Fibroblast of skin of right quadriceps (primary cell): ENCODE measurements at places on chromosomes 3 and 15.

DNA sequence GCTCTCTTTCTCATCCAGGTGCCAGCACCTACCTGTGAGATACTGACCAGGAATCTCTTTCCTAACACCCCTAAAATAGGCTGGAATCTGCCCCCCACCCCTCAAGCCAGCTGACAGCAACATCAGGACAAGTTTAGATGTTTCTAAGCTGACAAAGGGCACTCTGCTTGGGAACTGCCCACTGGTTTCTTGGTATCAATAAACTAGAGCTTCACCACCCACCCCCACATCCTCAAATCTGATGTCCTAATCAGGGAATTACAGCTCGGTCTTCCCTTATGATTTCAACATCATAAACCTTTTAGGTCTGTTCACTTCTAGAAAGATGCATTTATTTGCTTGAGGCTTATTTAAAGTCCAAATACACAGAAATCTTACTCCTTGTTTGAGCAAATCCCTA is 34.7 kb downstream of the CEP19 start:
- DNase-seq = no peak

GRCh38 chr3:35946854-35947515 is 307.7 kb downstream of the ARPP21 start:
- no peak for DNase-seq

- DNase-seq = no peak
Measured at GRCh38 chr15:60989696-60990095, 239.4 kb downstream of the RORA start.

DNA sequence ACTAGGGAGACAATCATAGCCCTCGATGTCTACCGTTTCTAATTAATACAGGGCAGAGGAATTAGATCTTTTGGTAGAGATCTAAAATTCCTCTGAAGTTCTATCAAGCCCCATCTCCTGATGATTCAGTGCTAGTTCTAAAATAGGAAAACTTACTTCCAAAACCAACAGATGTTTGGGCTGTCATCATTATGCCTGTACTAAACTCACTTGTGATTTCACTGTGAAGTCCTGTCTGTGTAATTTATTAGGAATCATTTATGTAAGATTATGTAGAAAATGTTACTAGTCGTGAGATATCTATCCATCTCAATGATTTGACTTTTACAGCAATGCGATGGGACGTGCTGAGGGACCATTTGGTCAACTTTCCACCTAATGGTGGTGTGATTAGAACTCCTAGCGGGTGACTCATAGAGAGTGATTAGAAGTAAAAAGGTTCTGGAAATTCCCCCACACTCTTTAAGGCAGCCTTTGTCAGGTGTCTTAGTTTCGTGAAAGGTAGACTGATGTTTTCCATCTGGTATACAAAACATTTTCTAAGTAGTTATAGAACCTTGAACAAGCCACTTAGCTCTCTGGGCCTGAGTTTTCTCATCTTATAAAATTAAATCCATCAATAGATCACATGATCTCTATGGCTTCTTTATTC is 34.2 kb downstream of the LIPC start:
- DNase-seq = no peak

DNA sequence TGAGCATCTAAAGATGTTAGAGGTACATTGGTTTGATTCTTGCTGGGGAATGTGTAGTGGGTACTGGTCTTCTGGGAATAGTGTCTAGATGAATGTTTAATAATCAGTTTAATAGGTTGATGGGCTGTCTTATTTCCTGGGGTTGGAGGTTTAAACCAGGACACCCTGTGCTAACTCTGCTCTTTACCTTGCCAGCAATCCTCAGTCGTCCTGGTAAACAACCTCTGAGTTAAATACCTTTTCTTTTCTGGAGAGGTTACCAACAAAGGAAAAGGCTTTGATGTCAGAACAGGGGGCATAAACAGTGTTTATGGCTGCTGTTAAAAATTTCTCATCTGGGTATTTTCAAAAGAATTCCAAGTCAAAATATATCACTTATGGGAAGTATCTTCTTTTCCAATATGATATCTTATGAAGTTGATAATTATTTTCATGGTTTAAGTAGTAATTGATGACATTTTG is 23.5 kb downstream of the MITF start:
- DNase-seq = no peak

GRCh38 chr3:37474901-37475331 is 300.5 kb upstream of the LRRFIP2 start:
- peak; percentile 7 for DNase-seq

DNA sequence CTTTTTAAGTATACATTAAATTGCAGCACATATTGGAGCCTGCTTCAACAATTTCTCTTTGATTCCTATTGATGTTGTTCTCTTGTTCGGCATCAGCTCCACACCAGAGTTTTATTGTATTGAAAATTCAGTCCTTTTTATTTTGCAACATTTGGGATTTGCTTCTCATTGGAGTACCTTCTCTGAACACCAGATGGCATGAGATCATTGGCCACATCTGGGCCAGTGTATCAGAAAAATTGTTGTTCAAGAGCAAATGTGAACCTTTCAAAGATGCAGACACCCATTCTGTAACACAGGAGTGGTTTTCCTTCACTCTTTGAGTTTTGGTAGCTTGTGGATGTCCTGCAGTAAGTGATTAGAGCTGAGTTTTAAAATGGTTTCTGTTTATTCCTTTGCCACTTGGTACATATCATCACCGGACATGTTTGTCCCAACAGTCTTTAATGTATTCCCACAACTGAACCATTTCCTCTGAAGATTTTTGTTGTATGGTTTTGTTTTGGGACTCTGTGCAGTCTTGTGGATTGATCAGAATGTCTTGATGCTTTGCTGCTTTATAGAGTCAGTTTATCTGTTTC is 96.1 kb downstream of the MCTP2 start:
- DNase-seq = peak; percentile 35

- DNase-seq = no peak
Measured at GRCh38 chr3:9743548-9743947, 6.2 kb upstream of the OGG1 start.

GRCh38 chr3:52620580-52620979 is 65.1 kb downstream of the PBRM1 start:
- DNase-seq = no peak

DNA sequence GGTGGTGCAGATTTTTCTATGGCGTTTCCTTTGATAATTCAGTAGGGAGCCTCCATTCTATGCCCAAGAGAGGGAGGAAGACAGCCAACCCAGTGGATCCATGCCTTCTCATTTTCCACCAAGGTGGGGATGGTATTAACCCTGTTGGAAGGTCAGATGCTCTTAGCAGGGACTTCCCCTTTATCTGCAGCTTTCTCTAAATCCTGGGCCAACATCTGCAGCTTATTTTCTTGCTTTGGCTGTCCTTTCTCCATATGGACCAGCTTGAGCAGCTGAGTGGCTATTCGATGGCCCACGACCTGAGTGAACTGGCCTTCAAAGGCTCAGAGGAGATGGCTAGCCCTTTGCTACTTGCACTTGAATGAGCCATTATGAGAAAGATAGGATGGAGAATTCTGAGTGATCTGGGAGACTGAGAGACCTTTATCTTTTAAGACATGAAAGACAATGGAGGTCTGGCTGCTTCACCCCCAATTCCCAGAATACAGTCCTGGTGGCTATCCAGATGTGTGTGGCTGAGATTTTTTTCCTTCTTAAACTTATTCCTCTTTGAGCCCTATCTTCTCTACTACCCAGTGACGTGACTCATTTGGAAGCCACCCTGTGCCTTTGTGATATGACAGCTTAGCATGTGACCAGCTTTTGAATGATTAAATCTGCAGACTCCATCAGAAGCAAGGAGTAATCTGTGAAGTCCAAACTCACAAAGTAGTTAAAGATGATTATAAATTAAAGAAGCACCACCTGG is 39.6 kb upstream of the TRAK1 start:
- no peak for DNase-seq

GRCh38 chr3:65856907-65857306 is 181.8 kb downstream of the MAGI1 start:
- no peak for DNase-seq

- no peak for DNase-seq
Measured at GRCh38 chr3:58617338-58617761, 40.2 kb upstream of the FAM107A start.

DNA sequence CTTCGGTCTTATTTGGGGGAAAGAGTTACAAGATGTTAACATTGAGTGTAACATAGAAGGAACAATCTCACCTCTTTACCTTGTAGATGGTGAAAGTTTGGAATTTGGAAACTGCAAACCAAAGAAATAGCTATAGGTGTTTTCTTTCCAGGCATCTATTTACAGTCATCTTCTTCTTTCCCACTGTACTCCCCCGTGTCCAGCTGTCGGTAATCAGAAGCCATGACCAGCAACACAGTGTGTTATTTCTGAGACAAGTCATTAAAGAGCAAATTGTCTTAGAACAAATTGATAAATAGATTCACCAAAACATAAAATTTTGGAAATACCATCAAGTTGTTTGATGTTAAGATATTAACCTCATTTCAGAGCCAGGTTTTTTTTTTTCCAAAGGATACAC is 590.5 kb upstream of the NAALADL2 start:
- no peak for DNase-seq

DNA sequence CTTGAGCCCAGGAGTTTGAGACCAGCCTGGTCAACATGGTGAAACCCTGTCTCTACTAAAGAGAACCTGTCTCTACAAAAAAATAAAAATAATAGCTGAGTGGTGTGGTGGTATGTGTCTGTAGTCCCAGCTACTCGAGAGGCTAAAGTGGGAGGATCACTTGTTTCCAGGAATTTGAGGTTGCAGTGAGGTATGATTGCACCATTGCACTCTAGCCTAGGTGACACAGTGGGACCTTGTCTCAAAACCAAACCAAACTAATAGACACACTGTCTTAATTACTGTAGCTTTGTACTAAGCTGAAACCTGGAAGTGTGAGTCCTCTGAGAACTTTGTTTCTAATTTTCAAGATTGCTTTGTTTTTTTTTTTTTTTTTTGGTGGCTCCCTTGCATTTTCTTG is 30.4 kb downstream of the MGA start:
- DNase-seq = no peak

DNA sequence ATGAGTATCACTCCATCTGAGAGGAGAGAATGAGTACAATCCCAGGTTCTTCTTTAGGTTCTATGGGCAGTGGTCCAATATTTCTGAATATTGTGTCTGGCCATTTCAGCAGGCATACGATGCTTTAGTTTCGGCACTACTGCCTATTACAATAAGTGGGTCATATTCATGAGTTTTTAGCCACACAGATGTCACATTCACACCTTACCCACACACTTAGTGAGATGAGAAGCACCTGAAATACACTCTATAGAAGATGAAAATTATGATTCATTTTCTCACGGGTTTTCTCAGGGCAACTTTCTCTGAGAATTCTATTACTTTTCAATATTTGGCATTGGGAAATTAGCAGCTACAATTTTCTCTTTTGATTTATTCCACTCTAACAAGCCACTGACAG is 132.2 kb downstream of the TGFBR2 start:
- no peak for DNase-seq
